ENCODE measurements at places on chromosomes 7 and 10. TPM values are rescaled to one million over a fixed set of nuclear protein-coding genes. Genes with fewer than 3 reads are reported as not detected.

DNA sequence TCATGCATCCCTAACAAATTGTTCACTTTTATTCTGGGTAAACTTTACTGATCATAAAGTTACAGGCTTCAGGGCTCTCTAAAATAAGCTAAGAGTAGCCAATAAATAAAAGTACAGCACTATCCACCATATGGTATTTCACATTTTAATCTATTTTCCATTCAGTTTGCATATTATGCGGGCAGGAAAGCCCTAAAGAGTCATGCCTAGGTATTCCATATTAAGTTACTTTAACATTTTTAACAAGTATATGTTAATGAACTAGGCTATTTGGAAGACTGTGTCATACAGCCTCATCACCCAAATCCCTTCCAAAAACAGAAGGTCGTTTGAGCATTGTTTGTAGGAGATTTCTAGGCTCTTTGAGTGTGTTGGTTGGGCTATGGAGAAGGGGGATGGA, 106.3 kb downstream of the CPED1 start:
- no peak for DNase-seq

ITGA8 gene
- total RNA-seq: 227 TPM

DNA sequence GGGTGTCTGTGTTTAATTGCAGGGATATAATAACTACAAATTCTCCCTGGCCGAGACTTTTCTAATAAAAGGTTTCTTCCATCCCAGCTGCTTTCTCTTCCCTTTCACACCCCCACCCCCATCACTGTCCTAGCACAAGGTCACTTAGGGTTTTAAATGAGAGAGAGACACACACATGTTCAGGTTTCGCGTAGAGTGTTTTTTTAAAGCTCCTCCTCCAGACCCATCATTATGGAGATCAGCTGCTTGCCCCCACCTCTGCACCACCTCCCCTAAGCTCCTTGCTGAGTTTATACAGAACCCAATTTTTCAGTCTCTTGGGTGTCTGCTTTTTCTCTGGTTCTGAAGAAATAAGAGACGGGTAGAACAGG, 18.6 kb downstream of the LRMDA start:
- DNase-seq: no peak

TAS2R3 gene
- 0.86 TPM for total RNA-seq

CCL24 gene
- not detected for total RNA-seq
